Muscle of leg (tissue), 16 donors: ENCODE measurements at places on chromosomes 5 and 9. TPM values are rescaled to one million over a fixed set of nuclear protein-coding genes. Genes with fewer than 3 reads are reported as not detected.

- peak; percentile 32 for DNase-seq
Measured at GRCh38 chr9:136762915-136763648, 1.2 kb downstream of the LCN15 start.

DNA sequence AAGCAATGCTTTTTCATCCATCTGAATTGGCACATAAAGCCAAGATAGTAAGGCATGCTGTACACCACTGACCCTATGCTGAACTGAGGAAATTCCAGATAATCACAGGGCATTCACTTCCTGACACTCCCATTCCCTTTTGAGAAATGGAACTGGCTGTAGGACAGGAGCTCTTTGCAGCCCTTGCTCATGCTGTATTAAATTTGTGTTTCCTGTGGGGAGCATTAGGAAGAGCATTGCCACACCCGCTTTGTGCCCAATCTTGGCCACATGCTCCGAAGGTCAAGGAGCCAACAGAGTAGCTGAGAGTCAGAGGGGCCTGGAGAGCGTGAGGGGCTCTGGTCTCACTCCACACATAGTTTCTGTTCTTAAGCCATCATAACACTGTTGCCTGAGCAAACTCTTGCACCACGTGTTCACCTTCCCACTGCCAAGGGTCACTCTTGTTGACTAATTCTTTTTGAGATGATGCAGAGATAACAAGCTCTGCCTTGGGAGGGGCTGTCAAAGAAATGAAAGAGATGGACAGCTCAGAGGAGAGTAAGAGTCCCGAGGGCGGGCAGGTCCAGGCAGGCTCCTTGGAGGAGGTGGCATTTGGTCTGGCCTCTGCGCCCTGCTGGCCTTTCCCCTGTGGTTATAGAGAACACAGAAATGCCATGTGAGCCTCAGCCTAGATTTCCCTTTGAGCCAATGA, 31.7 kb upstream of the ARAP3 start:
- no peak for DNase-seq

GRCh38 chr9:109813829-109814228, 33.8 kb downstream of the PALM2AKAP2 start:
- DNase-seq: no peak

The TTC16 gene
- total RNA-seq: not detected

DNA sequence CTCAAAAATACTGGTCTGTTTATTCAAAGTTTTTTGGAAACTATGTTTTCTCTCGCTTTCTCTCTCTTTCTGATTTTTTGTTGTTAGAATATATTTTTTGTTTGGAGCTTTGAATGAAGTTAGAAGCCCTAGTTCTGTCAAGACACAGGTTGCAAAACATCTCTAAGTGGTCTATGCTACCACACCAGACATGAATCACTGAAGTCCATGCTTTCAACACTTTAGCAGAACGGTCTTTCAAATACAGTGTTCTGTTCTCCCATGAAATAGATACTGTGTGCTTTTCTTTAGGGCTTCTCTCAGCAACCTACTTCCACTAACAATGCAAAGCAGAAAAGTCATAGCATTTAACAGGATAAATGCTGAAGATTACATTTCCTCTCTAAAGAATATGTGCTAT, 392.5 kb downstream of the TMEM167A start:
- no peak for DNase-seq

- peak; percentile 4 for DNase-seq
Measured at GRCh38 chr9:80191108-80191507, 619.3 kb downstream of the TLE4 start.

- DNase-seq: no peak
Measured at GRCh38 chr5:35240892-35241291, 10.6 kb upstream of the PRLR start.

DNA sequence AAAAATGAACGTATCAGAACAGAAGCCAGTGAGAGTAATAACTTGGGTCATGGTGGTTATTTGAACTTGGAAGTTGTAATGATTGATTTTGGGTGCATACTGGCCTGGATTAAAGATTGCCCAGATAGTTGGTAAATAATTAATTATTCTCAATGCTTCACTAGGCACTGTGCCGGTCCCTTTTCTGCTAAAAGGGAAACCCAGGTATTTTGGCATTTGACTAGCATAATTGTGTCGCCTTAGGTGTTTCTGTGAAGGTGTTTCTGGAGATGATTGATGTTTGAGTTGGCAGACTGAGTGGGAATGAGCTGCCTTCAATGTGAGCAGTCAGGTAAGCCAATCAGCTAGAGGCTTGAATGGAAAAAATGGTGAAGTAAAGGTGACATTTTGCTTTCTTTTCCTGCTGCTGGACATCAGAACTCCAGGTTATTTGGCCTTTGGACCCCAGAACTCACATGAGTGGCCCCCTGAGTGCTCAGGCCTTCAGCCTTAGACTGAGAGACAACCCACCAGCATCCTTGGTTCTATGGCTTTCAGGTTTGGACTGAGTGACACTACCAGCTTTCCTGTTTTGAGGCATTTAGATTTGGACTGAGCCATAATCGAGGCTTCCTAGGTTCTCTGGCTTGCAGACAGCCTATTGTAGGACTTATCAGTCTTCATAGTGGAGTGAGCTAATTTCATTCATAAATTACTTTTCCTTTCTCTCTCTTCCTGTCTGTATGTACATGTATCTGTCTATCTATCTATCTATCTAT, 120.7 kb upstream of the PAPPA start:
- DNase-seq: no peak

The DHX29 gene
- total RNA-seq: 26.6 TPM

The PCA3 gene
- total RNA-seq: 0.58 TPM

The KIF27 gene
- 6.3 TPM for total RNA-seq

The DPYSL3 gene
- 87.5 TPM for total RNA-seq

DNA sequence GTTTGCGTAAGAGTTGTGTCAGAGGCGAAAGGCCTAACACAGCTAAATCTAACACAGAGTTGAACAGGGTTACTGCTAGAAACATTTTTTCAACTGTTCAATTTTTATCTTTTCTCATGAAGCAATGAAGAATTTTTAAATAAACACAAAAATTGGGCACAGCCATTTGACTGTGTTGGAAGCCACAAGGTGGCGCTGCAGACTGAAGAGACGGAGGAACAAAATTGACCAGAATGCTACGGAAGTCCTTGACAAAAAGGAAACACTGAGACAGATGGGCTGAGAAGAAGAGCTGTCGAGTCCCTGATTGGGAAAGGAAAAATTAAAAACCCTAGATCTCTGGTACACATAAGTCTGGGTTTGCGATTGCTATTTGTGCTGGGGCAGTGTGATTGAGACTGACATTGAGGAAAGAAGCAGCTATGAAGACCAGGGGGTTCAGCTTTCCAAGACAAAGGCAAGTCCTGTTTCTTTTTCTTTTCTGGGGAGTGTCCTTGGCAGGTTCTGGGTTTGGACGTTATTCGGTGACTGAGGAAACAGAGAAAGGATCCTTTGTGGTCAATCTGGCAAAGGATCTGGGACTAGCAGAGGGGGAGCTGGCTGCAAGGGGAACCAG, at the start of gene PCDHB9:
Gene PCDHB9 (plus strand): TSS at position 265 of the 616 bp plus-strand sequence. CDS start 158 bp downstream, at position 423.
- DNase-seq: peak; percentile 22

GRCh38 chr9:4563105-4563504, 72.8 kb downstream of the SLC1A1 start:
- no peak for DNase-seq

GRCh38 chr5:167205881-167206280, 1085.6 kb upstream of the WWC1 start:
- DNase-seq: no peak

GRCh38 chr5:150624334-150625163, 15.9 kb upstream of the SYNPO start:
- DNase-seq: peak; percentile 63

The EPB41L4A gene
- 7.4 TPM for total RNA-seq

DNA sequence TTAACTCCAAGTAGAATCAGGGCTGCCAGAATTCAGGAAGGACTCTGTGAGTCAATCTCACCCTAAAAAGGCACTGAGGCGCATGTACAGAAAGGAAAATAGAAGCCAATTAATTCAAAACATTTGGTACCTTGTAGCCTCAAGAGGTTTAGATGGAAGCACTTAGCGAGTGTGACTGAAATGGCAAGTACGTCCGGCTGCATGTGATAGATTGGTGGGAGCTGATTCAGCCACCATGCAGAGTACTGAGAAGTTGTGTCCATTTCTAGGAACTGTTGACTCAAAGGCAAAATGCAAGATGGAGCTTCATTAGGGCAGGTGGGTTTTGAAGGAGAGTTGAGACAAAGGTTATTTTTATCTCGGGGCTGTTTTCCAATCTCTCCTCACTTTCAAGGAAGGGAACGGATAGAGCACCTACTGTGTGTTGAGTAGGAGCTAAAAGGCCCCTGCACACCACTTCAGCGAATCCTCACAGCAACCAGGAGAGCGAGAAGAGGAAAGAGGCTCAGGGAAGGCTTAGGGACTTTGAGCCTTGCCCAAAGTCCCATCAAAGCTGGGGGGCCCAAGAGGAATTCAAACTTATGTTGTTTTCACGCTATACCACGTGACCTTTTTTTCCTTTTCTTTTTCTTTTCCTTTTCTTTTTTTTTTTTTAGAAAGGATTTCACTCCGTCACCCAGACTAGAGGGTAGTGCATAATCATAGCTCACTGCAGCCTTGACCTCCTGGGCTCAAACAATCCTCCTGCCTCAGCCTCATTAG, 34.6 kb upstream of the CPEB4 start:
- no peak for DNase-seq
